Osteoblast (primary cell): ENCODE measurements at places on chromosomes 11 and 22.
A peak's percentile ranks its signal among the peaks of the same experiment; 100 is the strongest.

GRCh38 chr11:16881074-16881709 lies 133.0 kb downstream of the PLEKHA7 start:
- peak; percentile 83 for DNase-seq

DNA sequence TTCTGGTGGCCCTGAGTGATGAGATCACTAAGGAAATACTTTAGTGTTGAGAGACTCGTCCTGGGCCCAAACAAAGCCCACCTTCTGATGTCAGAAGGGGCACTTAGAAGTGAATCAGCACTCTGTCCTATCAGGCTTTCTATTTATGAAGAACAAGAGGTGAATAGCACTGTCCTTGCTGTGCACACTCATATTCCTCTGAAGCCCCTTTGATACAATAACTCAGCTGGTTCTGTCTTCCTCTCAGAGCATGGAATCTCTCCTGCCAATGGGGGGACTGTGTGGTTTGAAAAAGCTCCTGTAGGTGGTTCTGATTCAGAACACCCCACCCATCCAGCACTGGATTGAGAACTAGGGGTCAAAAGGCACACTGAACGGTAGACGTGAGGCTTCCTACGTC lies 348.1 kb downstream of the ETS1 start:
- peak; percentile 85 for DNase-seq

GRCh38 chr22:29145321-29146072 lies 60.2 kb upstream of the EMID1 start:
- DNase-seq, result no peak

DNA sequence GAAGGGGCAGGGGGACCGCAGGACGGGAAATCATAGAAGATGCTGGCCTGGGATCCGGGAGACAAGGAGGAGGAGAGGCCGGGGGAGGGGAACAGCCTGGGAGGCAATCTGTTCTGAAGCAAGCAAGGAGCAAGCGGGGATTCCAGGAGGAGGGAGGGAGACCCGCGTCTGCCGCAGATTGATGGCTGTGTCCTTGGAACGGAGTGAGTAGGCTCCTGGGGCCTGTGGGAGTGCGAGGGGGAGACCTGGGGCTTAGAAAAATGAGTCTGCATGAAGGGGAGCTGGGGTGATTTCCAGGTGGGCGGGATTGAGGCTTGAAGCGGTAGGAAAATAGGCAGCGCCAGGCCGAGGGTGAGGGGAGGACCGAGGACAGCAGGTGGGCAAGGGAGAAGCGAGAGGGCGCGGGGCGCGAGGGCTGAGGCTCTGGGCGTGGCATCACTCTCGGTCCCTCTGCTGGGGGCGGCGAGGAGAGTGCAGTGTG lies 1.6 kb upstream of the LRRC55 start:
- peak; percentile 51 for DNase-seq

- no peak for DNase-seq
Observed at GRCh38 chr11:17164361-17165246, 43.2 kb downstream of the PIK3C2A start.

GRCh38 chr22:49262167-49262566 lies 565.5 kb downstream of the BRD1 start:
- DNase-seq, result no peak

GRCh38 chr11:117300283-117300663 lies 9.1 kb downstream of the BACE1-AS start:
- DNase-seq, result peak; percentile 53

GRCh38 chr11:67178421-67178820 lies 59.4 kb downstream of the KDM2A start:
- no peak for DNase-seq

- DNase-seq, result peak; percentile 43
Observed at GRCh38 chr22:44424359-44424682, 73.7 kb downstream of the RTL6 start.

- peak; percentile 78 for DNase-seq
Observed at GRCh38 chr22:20439928-20440575, 2.4 kb upstream of the SCARF2 start.

- DNase-seq, result no peak
Observed at GRCh38 chr22:46858181-46858771, 95.8 kb downstream of the TBC1D22A start.

- DNase-seq, result no peak
Observed at GRCh38 chr11:111703576-111703975, 62.6 kb downstream of the PPP2R1B start.

- DNase-seq, result peak; percentile 90
Observed at GRCh38 chr11:120209746-120210625, 846 bp upstream of the OAF start.

GRCh38 chr22:24190596-24191208 lies 9.4 kb downstream of the SUSD2 start:
- DNase-seq, result peak; percentile 82

DNA sequence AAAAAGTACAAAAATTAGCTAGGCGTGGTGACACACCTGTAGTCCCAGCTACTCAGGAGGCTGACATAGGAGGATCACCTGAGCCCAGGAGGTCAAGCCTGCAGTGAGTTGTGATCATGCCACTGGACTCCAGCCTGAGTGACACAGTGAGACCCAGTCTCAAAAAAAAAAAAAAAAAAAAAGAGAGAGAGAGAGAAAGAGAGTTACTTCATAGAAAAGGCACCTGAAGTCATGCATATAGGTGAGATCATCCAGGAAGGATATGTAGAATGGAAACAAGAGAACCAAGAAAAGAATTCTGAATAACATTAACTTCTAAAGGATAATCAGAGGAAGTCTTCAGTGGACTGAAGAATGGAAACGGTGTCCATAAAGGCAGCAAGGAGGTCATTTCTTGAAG lies 106.8 kb downstream of the STK33 start:
- DNase-seq, result no peak
